ENCODE measurements at places on chromosomes 5 and 9.
A peak's percentile ranks its signal among the peaks of the same experiment; 100 is the strongest.

DNA sequence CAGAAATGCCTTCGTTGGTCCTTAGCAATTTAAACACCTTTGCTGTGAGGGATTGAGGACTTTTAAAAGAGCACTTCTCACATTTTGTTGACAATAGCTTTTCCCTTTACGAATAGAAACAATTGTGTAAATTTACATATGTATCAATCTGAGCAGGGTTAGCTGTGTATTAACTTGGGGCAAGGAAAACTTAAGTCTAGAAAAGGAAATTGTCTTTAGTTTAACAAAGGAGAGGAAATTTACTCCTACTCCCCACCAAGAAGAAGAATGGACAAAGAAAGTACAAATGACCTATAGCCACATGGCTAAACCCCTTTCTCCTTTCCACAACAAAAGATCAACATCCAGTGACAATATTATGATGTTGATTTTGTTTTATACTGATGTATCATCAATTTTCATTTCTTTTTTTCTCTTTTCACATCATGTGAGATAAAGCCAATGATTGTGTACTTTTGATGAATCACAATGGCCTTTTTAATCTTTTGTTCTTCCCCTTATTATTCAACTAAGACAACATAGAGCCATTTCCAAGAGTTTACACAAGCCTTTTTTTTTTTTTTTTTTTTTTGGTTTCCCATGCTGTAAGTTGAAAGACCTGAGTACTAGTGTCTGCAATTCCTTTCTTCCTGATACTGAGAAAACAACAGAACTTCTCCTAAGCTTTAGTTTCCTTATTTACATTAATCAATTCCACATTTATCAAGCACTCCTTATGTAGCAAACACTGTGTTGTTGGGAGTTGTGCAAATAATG lies 19.0 kb downstream of the FOXB2 start:
- no peak for DNase-seq

DNA sequence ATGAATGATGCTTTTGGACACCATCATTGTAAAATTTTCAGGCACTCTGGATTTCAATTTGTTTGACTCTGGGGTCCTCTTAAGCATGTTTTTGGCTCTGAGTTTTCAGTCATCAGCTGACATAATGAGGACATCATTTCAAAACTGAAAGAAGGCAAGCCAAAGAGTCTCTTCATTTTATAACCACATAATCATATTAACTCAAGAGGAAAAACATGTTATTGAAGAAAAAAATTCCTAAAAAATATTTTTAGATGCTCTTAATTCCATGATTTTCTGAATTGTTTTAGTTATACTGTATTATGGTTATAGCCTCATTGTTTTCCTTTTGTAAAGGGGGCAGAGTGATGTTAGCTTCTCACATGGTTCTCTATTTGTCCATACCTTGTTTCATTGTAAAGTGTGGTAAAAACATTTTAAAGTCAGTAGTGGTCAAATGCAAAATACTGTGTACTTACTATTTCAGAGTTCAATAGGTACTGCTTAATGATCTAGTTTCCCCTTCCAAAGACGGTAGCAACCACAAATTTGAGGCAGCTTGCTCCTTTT lies 472.1 kb downstream of the DMRT2 start:
- DNase-seq: no peak

- no peak for DNase-seq
Measured at GRCh38 chr9:7370988-7371387, 428.6 kb downstream of the DMAC1 start.

- DNase-seq: peak; percentile 63
Measured at GRCh38 chr5:151238303-151238741, 14.4 kb upstream of the CCDC69 start.

- DNase-seq: no peak
Measured at GRCh38 chr5:64532212-64532611, 26.4 kb downstream of the RGS7BP start.

Data from OCI-LY7 (cell line).